ENCODE measurements at places on chromosomes 6 and 20. TPM values are rescaled to one million over a fixed set of nuclear protein-coding genes. Genes with fewer than 3 reads are reported as not detected.
A peak's percentile ranks its signal among the peaks of the same experiment; 100 is the strongest.

GRCh38 chr6:99066044-99066443, 118.3 kb upstream of the FBXL4 start:
- no peaks in the 10 kb centered on the region for H3K27me3 ChIP-seq
- H3K27ac ChIP-seq: no peak overlapping the region
- DNase-seq: no peak
- no peaks in the 10 kb centered on the region for H3K36me3 ChIP-seq
- H3K4me1 ChIP-seq: no peaks in the 10 kb centered on the region

DNA sequence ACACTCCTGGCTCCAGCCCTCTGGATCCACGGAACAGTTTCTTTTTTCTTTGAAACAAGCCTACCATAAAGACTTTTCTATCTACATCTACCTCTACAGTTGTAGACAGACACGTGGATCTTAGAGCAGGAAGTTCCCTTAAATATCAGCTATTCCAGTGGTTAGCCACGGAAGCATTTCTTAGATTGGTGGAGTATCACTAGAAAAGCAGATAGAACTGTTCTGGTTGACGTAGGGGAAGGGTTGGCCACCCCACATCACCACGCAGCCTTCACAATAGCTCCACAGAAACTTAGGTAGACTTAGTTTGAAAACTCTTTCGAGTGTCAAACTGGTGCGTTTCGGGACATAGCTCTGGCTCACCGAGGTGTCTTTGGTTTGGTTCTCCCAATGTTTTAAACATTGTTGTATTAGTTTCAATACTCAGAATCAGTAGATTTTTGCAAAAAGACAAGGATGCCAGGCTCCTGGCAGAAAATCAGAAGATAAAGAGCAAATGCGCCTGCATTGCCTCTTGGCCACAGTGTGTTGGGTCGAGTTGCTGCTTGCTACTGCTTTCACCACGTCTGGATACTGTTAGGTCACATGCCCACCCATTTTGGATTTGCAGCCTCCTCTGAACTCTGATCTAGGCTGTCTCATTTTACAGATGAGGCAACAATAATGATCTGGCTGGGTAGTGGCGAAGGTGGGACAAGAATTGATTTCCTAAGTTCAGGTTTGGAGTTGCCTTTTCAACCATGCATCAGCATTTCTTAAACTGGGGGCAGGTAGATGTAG, 71.5 kb upstream of the DTNBP1 start:
- no peak overlapping the region for H3K4me3 ChIP-seq
- no peaks in the 10 kb centered on the region for H3K27me3 ChIP-seq
- H3K36me3 ChIP-seq: no peaks in the 10 kb centered on the region
- no peak for DNase-seq

DNA sequence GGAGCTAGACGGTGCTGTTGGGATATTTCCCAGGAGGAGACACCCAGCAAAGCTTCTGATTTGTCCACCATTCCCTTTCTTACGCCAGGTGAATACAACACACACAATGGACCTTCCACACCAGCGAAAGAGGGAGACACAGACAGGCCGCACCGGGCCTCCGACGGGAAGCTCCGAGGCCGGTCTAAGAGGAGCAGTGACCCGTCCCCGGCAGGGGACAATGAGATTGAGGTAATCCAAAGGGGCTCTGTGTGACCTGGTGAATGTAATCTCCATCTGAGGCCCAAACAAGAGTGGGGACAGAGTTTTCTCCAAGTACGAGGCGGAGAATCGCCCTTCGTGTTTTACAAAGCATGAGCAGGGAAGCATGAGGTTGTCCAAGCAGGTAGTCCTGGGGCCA, 194.5 kb downstream of the EYA2 start:
- no peak for DNase-seq
- H3K4me1 ChIP-seq: no peaks in the 10 kb centered on the region
- no peaks in the 10 kb centered on the region for H3K27me3 ChIP-seq
- no peak overlapping the region for H3K4me3 ChIP-seq
- no peak overlapping the region for H3K27ac ChIP-seq

DNA sequence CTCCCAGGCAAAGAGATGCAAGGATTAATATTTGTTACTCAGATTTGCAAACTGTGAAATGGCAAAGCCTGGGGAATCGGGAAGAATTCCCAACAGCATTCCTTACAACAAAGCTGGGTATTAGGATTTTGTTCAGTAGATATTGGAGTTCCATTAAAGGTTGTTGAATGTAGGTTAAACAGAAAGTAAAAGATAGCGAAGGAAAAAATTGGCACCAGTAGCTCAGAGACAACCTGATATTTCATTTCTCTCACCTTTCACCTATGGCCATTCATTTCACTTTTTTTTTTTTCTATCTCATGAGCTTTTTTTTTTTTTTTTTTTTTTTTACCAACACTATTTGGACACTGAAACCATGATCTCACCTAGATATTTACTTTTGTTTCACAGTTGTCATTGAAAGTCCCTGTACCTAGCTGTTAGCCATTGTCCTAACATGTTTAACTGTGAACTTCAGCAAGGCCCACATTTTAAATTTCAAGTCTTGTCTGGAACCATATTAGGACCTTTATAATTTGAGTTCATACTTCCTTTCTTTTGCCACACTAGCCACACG, 552.5 kb downstream of the HAO1 start:
- no peaks in the 10 kb centered on the region for H3K36me3 ChIP-seq
- no peak overlapping the region for H3K4me3 ChIP-seq
- no peaks in the 10 kb centered on the region for H3K27me3 ChIP-seq
- no peak for DNase-seq
- H3K27ac ChIP-seq: no peak overlapping the region
- H3K4me1 ChIP-seq: no peaks in the 10 kb centered on the region

- H3K27ac ChIP-seq: no peak within 1 kb of the TSS
- no peak for DNase-seq
- H3K4me3 ChIP-seq: peak within 1 kb of the TSS; percentile 78
- H3K27me3 ChIP-seq: no peaks in the 10 kb centered on the region
- no peaks in the 10 kb centered on the region for H3K4me1 ChIP-seq
- no peaks in the 10 kb centered on the region for H3K36me3 ChIP-seq
Measured at GRCh38 chr6:117906958-117907600, at the start of gene SLC35F1. Gene SLC35F1 (plus strand): TSS chr6:117907264.

- no peaks in the 10 kb centered on the region for H3K4me1 ChIP-seq
- no peak overlapping the region for H3K4me3 ChIP-seq
- no peaks in the 10 kb centered on the region for H3K36me3 ChIP-seq
- DNase-seq: no peak
- H3K27me3 ChIP-seq: no peaks in the 10 kb centered on the region
- no peak overlapping the region for H3K27ac ChIP-seq
Measured at GRCh38 chr6:41036186-41036585, 2.8 kb downstream of the UNC5CL start.

DNA sequence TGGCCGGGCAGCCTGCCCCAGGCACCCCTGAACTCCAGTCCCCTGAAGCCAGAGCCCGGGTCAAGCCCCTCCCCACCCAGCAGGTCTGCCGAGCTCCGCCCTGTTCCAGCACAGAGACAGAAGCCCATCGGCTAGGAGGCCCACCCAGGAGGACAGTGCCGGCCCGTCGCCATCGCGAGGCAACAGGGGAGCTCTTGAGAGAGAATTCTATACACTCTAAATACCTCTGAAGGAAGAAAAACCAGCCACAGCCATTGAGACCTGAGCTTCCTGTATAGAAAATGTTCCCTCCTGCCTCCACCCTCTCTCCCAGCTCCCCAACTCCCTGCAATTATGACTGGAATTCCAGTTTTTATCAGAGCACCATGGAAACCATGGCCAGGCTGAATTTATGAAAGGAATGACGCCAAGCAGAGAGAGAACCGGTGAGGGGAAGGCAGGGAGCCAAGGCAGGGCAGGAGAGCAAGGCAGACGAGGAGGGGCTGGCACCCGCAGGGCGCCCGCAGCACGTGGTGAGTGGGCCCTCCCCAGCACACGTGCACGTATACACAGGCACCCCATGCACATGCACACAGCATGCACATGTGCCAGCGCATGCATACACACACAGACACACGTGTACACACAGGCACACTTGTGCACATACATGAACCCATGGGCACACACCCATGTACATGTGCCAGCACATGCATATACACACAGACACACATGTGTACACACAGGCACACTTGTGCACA, 27.6 kb upstream of the MRGBP start:
- no peaks in the 10 kb centered on the region for H3K4me1 ChIP-seq
- H3K4me3 ChIP-seq: no peak overlapping the region
- no peak overlapping the region for H3K27ac ChIP-seq
- DNase-seq: no peak
- H3K27me3 ChIP-seq: no peaks in the 10 kb centered on the region

DNA sequence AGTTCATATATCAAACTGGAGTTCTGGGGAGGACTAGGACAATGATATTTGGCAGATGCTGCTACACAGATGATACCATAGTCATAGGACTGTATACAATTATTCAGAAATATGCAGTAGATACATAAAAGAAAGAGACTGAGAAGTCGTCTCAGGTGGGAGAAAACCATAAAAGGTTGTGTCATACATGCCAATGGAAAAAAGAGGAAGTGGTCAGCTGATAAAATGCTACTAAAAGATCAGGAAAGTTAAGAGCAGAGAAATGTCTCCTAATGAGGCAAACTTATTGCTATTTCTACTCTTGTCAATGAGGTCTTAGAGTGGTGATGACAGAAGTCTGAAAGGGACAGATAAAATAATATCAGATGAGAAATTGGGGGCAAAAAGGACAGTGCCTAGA, 407.6 kb downstream of the COL12A1 start:
- no peak overlapping the region for H3K27ac ChIP-seq
- no peaks in the 10 kb centered on the region for H3K4me1 ChIP-seq
- no peak for DNase-seq
- H3K4me3 ChIP-seq: no peak overlapping the region
- H3K36me3 ChIP-seq: no peaks in the 10 kb centered on the region
- no peaks in the 10 kb centered on the region for H3K27me3 ChIP-seq

- no peak overlapping the region for H3K27ac ChIP-seq
- no peak overlapping the region for H3K4me3 ChIP-seq
- H3K36me3 ChIP-seq: no peaks in the 10 kb centered on the region
- H3K4me1 ChIP-seq: peaks cover 4% of the 10 kb centered on the region
Measured at GRCh38 chr6:82038631-82039030, 208.9 kb downstream of the IBTK start.

DNA sequence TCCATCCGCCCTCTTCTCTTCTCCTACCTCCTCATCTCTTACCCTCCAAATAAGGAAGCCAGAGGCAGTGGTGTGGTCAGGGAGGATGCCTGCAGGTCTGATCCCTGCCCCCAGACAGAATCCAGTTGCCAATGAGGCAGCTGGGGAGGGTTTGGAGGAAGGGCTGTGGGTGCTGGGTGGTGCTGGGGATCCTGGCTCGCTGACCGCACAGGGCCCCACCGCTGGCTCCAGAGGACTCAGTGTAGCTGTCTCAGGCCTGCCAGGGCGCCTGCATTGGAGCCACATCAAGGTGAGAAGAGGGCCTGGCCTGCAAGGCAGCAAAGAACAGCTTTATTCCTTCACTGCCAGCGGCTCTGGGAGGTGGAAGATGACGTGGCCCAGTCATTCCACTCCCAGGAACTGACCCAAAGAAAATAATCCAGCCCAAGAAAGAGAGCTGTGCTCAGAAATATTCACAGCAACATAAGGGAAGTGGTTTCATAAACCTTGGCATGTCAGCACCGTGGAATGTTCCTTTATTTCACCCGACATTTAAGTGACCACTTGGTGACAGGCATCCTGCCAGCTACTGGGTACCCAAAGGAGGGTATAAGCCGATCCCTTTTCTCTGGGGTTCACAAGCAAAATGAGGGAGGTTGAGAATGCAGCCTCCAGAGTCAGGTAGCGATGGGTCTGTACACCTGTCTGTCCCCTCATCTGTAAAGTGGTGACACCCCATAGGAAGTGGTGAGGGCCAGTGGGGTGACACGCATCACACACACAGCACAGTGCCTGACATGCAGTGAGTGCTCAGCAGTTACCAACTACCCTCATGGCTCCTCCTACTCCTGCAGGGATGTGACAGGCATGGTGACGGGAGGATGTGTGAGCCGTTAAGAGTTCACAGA, 125.1 kb downstream of the SNX5 start:
- H3K4me3 ChIP-seq: no peak overlapping the region
- peaks cover 15% of the 10 kb centered on the region for H3K4me1 ChIP-seq
- H3K36me3 ChIP-seq: no peaks in the 10 kb centered on the region
- H3K27me3 ChIP-seq: no peaks in the 10 kb centered on the region

DNA sequence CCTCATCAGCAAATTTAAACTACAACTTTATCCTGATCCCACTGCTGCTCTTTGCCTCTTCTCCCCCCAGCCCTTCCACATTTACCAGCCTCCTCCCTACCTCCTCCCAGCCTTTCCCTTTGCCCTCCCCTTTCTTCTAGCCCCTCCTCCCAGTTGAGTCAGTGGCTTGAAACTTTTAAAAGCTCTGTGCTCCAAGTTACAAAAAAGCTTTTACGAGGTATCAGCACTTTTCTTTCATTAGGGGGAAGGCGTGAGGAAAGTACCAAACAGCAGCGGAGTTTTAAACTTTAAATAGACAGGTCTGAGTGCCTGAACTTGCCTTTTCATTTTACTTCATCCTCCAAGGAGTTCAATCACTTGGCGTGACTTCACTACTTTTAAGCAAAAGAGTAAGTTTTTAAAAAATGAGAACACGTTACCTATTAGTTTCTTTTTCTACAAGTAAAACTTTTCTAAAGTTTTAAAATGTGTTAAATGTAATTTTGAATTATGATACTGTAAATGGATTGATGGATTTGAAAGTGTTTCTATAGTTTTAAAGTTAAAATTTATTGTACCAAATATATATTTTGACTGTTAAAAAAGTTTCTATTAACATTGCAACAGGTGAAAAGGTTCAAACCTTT, at the start of gene GJA1:
GJA1 (plus strand) TSS at position 203 of the 626 bp plus-strand sequence. CDS start 11,202 bp downstream, outside the sequence.
- peak within 1 kb of the TSS; percentile 93 for H3K27ac ChIP-seq
- no peaks in the 10 kb centered on the region for H3K4me1 ChIP-seq
- peak within 1 kb of the TSS; percentile 70 for H3K4me3 ChIP-seq
- H3K36me3 ChIP-seq: no peaks in the 10 kb centered on the region
- H3K27me3 ChIP-seq: no peaks in the 10 kb centered on the region
- no peak for DNase-seq

DNA sequence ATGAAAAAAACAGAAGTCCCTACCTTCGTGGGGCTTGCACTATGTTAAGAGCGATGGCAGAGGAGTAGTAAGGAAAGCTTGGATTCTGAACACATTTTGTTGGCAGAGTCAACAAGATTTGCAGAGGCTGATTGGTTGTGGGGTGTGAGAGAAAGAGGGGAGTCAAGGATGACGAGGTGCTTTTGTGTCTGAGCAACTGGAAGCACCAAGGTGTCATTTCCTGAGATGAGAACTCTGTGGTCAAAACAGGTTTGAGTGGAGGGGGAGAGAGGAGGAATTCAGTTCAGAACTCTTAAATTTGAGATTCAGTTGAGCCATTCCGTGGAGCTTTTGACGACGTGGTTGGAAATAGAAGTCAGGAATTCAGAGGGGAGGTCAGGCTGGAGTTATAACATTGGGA, 3.5 kb downstream of the OCSTAMP start:
- H3K36me3 ChIP-seq: no peaks in the 10 kb centered on the region
- no peaks in the 10 kb centered on the region for H3K27me3 ChIP-seq
- H3K4me3 ChIP-seq: no peak overlapping the region
- no peak overlapping the region for H3K27ac ChIP-seq

GRCh38 chr6:73343164-73343563, 10.9 kb downstream of the DPPA5 start:
- H3K4me3 ChIP-seq: no peak overlapping the region
- H3K4me1 ChIP-seq: no peaks in the 10 kb centered on the region
- H3K27ac ChIP-seq: no peak overlapping the region
- no peak for DNase-seq
- H3K36me3 ChIP-seq: no peaks in the 10 kb centered on the region
- no peaks in the 10 kb centered on the region for H3K27me3 ChIP-seq

The SLC22A1 gene
- not detected for total RNA-seq

The ASIP gene
- total RNA-seq: not detected

The TXNDC5 gene
- total RNA-seq: 192 TPM

The HCRTR2 gene
- not detected for total RNA-seq

The SLC22A16 gene
- not detected for total RNA-seq

The DEFB132 gene
- total RNA-seq: 0.32 TPM

The KIF3B gene
- total RNA-seq: 20.1 TPM
